Naive thymus-derived CD4-positive, alpha-beta T cell (primary cell): ENCODE measurements at places on chromosomes 4 and X. TPM values are rescaled to one million over a fixed set of nuclear protein-coding genes. Genes with fewer than 3 reads are reported as not detected.

The SLC9B1 gene
- 1.0 and 1.5 TPM in 2 replicates for total RNA-seq

The MMRN1 gene
- 0.51 TPM for total RNA-seq

The ZAR1 gene
- not detected for total RNA-seq

The LINC00632 gene
- total RNA-seq = 0.34 TPM
